ENCODE measurements at places on chromosomes 12 and 14.

GRCh38 chr14:23028799-23029198, 5.9 kb downstream of the PSMB5 start:
- DNase-seq: no peak

- DNase-seq: no peak
Measured at GRCh38 chr12:27428466-27428865, 18.1 kb upstream of the SMCO2 start.

- no peak for DNase-seq
Measured at GRCh38 chr14:73760598-73761586, 46.7 kb upstream of the PNMA1 start.

- DNase-seq: no peak
Measured at GRCh38 chr14:49105956-49106355, 480.2 kb downstream of the RPS29 start.

DNA sequence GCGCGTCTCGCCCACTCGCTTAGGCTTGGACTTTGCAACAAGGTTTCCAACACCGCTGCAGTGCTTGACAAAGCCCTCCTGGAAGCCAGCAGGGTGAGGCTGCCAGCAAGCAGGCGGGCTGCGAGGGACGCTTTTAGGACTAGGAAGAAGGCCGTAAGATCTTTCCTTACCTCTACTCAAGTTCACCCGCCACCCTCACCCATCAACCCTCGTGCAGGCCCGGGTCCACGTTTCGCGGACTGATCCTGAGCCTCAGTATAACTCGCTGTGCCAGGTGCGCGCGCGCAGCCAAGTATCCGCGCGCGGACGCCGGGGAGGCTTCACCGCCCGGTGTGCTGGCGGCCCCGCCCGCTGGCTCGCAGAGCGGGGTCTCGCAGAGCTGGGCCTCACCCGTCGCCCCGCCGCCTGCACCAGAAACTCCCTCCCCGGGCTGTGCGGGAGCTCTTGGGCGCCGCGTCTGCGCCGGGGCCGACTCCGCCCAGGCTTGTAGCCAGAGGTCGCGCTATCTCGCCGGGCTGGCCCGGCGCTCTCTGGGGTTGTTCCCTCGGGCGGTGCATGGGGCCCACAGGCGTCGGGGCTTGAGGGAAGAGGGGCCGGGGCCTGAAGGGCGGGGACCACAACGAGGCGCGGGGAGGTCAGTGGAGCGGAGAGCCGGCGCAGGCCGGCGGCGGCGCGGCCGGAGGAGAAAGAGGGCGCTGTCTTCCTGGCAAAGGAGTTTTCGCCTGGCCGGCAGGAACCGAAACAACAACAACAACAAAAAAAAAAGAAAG, 7.6 kb upstream of the SIX1 start:
- no peak for DNase-seq

Data from T-helper 1 cell (primary cell).